Cardiac septum (tissue), 1 donor: ENCODE measurements at places on chromosomes 1 and 21.

- no peak for DNase-seq
These were observed 8.4 kb upstream of the SNX7 start for GRCh38 chr1:98653123-98653522.

DNA sequence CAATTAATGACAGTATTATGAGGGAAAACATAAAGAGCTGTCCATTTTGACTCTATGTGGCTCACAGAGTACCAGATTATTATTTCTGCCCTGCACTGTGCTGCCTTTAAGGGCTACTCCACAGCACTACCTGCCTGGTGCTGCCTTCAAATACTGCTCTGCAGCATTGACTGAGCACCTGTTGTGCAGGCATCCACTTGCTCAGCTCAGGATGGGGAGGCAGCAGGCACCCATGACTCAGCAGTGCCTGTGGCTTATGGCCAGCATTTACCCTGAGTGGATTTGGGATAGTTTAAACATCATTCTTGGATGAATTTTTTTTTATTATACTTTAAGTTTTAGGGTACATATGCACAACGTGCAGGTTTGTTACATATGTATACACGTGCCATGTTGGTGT lies 953 bp upstream of the KPRP start:
- no peak for DNase-seq

GRCh38 chr21:27058673-27059605 lies 92.1 kb upstream of the ADAMTS5 start:
- DNase-seq: no peak

DNA sequence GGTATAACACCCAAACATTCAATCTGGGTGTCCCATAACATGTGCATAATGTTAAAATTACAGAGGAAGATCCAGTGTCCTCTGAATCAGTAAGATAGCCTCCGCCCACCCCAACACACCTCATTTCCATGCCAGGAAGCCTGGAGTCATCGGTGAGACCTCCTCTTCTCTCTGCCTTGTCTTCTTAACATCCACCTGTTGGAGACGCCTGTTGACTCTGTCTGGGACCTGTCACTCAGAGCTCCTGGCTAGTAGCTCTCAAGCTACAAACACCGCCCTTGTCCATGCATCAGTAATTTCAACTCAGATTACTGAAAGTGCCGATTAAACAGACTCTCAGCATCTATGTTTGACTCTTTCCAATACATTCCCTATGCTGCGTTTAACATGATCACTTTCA lies 27.4 kb downstream of the KCNJ15 start:
- DNase-seq: no peak

GRCh38 chr1:34924759-34925555 lies 4.5 kb downstream of the DLGAP3 start:
- DNase-seq: peak; percentile 76
